Fibroblast of skin of scalp (primary cell): ENCODE measurements at places on chromosomes 7 and 10.

DNA sequence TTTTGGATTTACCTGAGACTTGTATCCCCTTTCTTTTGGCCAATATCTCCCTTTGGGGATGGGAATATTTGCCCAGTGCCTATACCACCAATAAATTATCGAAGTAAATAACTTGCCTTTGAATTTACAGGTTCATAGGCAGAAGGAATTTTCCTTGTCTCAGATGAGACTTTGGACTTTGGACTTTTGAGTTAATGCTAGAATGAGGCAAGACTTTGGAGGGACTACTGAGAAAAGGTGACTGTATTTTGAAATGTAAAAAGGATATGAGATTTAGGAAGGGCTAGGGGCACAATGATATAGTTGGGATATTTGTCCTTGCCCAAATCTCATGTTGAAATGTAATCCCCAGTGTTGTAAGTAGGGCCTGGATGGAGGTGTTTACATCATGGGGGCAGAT, 384.5 kb upstream of the GHITM start:
- DNase-seq, result no peak

- DNase-seq, result peak; percentile 36
These were observed 39.0 kb upstream of the SLC16A12 start for GRCh38 chr10:89574368-89574767.

- DNase-seq, result no peak
These were observed 134.8 kb upstream of the ADAM12 start for GRCh38 chr10:126523071-126523470.

- DNase-seq, result no peak
These were observed 52.3 kb downstream of the CCDC71L start for GRCh38 chr7:106608661-106609060.

DNA sequence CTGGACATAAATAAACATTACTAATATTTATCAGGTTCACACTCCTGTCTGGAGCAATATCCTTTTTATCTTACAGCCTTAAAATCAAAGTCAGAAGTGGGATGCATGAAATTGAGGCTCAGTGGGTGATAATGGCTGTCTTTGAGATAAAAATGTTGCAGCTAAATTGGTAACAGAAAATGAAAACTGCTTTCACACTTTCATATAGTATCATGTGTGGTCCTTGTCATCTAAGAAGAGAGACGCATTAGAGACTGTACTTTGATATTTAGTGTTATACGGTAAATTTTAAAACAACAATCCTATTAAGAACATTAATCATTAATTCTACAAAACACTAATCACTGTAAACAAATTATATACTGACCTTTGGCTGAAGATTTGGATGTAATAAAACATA, 235.2 kb upstream of the HGF start:
- DNase-seq, result no peak

DNA sequence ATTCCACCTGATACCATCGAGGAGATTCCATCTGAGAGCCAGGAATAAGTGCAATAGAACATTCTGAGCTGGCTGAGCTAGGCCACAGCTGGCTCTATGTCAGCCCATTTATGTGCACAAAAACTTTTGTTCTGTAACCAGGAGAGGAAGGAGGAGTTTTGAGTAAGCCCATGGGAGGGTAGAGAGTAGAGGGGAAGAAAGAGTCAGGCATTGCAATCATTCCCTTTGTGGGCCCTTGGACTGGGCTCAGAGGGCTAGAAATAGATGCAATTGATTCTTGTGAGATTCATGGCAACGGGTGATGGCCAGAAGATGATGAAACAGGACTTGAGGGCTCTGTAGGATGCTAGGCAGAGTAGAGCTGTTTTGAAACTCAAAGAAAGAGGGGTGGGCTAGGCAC, 104.6 kb upstream of the KIF5B start:
- DNase-seq, result no peak

DNA sequence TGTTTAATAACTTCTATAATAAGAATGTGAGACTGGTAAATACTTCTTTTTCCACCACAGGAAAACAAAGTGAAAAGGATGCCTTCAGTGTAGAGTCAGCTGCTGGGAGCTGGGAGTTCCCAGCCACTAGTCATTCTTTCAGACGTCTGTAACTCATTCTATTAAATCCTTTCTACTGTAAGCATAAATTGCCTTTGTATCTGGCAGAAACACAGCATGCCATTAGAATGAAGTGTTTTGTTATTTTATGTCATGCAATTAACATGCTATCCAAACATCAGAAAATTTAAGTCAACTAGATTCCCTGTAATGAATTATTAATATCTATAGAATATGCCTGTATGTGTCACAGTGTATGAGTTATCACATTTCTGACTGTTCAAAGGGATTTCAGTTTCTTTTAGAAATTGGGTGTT, 14.3 kb downstream of the BPGM start:
- peak; percentile 97 for DNase-seq

DNA sequence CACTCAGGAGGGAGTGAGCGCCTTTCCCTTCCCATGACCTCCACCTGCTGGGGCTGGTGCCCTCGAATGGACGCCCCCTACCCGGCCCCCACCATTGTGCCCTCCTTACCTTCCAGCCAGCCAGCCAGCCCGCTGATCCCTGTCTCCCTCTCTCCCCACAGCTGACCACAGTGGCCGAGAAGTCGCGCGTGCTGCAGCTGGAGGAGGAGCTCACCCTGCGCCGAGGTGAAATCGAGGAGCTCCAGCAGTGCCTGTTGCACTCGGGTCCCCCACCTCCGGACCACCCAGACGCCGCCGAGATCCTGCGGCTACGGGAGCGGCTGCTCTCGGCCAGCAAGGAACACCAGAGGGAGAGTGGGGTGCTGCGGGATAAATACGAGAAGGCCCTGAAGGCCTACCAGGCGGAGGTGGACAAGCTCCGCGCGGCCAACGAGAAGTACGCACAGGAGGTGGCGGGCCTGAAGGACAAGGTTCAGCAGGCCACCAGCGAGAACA, 77.9 kb upstream of the GTF2IRD1 start:
- DNase-seq, result no peak

- DNase-seq, result no peak
These were observed 180.3 kb downstream of the SH2D4B start for GRCh38 chr10:80718024-80718423.

GRCh38 chr10:56561336-56561735, 200.3 kb upstream of the ZWINT start:
- no peak for DNase-seq

GRCh38 chr10:116886772-116887171, 37.5 kb downstream of the ENO4 start:
- DNase-seq, result no peak

DNA sequence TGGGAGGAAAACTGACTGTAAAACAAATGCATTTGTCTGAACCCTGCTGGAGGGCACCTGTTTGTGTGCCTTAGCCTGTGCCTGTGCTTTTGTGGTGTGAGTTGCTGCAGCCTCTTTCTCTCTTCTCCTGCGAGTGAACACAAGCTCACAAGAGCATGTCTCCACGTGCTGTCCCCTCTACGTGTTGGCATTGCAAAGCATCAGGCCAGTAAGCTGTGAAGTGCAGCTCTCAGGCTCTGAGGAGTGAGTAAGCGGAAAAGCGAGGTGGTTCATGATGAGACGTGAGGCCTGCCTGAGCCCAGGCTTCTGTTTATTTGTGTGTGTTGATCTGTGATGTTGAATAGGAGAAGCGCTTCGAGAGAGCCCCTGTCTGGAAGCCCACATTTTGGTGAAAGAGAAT, 85.6 kb upstream of the PDCD4 start:
- DNase-seq, result no peak

GRCh38 chr7:835485-836401, 3.5 kb downstream of the SUN1 start:
- no peak for DNase-seq

DNA sequence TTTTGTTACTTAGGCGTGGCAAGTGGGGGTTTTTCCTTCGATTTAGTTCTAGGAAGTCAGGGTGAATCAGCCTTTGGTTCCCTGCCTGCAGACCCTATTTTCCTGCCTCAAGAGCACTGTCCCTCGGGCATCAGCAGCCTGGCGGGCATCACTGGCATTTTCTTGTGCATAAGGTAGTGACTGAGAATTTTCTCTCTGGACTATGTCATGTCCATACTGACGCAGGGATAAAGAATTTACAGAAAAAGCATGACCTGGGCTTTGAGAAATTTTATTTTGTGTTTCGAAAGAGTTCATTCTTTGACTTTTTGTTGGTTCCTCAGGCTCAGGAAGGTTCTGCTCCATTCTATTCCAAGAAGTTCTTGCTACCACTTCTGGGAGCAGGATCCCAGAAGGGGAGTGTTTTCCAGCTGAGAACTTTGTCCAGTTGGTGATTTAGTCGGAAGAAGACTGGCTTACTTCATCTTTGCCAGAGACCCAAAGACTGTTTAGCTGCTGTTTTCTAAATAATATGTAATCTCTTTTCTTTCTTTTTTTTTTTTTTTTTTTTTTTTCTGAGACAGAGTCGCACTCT, 213.9 kb upstream of the SH2B2 start:
- no peak for DNase-seq

GRCh38 chr7:90841759-90842429, 245.8 kb downstream of the CDK14 start:
- no peak for DNase-seq

DNA sequence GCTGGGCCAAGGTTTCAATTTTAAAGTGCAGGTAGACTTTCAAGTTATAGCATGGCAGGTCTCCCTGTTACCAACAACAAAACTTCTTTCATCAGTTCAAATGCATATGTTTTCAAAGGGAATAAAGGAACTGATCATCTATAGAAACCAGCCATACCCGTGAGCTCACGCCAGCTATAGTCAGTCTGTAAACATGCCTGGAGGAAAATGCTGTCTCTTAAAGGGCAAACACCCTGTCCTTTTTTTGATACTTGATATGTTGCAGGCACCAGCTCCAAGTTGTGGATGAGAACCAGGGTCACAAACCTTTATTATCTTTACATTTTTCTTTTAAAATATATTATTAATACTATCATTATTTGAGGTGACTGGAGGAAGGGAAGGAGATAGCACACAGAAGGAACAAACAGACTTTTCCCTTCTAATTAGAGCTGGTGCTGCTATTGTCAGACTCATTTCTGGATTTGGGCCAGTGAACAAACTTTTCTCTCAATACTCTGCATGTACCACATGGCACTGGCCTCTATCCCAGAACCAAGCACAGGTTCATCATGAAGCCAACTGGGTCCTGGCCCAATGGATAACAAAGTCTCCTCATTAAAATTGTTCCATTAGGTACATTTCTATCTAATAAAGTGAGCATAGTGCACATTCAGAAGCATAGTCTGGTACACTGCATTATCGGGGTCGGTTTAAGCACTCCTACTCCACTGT, 1102.4 kb downstream of the SORCS3 start:
- DNase-seq, result no peak

DNA sequence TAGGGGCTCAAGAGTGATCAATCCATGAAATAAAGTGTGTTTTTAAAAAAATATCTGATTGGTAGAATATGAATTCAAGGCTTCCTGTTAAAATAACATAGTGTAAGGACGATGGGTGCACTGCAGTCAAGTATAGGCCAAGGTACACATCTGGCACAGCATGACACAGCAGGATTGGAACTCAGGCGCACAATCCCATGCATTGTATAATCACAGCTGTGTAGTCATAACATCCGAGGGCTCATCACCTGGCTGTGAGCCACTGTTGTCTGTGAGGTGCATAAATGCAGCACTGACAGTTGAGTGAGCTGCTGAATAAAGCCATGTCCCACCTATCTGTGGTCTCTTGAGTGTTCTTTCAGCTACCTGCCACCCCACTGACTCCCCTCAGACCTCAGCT, 142.3 kb upstream of the HPS1 start:
- no peak for DNase-seq

- DNase-seq, result no peak
These were observed 10.2 kb downstream of the HIBADH start for GRCh38 chr7:27652518-27652917.

DNA sequence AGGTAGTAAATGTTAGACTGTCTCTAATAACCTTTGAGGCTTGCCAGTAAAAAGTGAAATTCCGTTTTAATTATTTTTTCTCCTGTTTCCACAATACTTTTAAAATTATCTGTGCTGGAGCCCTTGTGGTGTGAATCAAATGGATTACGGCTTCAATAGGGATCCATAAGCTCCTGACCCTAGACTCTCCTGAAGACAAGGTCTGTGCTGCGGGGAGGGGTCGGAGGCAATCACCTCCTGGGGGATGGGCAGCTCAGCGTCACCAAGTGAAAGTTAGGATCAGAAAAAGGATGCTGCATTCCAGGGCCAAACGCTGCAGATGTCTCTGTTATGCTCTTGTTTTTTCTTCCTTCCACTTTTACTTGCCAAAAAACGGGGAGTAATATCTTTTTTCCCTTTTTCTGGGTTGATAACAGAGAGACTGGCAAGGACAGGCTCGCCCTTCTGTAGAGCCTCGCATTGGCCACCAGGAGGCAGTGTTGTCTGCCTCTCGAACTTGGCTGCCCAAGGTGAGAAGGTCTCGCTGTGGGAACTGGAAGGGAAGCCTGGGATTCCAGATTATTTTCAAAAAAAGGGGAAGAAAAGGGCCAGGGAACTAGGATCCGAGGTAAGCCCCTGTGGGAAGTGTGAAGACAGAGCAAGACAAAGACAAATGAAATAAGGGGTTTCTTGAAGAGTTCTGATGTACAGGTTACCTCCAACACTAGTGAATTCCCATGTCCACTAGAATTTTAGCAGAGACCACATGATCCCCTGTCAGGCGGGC, 621.9 kb downstream of the ACTR3B start:
- no peak for DNase-seq

DNA sequence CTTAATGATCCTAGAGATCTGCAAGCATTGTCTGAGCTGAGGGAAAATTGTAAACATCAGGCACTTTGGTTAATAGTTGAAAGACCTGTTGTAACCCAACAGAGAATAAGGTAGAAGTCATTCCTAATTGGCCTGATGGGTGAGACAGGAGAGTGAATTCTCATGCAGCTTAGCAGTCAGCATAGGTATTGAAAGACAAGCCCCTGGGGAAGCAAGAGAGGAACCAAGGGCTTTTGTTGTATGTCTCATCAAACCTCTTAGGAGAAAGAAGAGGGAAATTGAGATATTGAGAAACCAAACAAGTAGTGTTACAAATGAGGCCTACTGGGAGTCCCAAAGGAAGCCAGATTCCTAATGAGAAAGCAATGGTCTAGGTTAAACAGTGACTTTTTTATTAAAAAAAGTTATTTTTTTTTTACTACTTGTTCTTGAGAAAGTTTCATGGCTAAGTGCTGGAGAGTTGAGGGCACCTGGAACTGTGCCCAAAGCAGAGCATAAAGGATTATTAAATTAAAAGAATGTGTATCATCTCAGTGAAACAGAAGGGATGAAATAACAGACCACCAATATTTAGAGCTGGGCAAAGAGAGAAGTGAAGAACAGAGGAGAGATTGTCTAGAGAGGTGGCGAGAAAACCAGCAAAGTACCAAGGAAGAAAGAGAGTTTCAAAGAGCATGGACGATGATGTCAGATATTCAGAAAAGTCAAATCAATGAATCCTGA, 168.9 kb downstream of the CDK14 start:
- no peak for DNase-seq
